ENCODE measurements at places on chromosomes 4 and X.

DNA sequence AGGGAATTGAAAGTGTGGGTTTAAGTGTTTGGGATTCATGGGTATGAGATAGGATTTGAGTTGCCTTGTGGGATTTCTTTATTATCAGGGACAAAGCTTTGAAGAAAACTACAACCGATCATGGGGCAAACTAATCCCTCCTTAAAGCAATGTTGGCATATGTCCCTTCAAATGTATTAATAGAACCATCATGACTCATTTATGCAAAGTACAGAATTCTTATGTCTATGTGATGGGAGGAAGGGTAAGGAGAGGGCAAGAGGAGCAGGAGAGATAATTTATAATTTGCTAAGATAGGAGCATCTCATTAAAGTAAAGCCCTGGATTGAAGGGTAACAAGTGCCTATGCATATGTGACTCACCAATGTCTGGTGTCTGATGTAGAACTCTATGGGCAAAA lies 94.2 kb downstream of the PHEX start:
- DNase-seq = no peak

DNA sequence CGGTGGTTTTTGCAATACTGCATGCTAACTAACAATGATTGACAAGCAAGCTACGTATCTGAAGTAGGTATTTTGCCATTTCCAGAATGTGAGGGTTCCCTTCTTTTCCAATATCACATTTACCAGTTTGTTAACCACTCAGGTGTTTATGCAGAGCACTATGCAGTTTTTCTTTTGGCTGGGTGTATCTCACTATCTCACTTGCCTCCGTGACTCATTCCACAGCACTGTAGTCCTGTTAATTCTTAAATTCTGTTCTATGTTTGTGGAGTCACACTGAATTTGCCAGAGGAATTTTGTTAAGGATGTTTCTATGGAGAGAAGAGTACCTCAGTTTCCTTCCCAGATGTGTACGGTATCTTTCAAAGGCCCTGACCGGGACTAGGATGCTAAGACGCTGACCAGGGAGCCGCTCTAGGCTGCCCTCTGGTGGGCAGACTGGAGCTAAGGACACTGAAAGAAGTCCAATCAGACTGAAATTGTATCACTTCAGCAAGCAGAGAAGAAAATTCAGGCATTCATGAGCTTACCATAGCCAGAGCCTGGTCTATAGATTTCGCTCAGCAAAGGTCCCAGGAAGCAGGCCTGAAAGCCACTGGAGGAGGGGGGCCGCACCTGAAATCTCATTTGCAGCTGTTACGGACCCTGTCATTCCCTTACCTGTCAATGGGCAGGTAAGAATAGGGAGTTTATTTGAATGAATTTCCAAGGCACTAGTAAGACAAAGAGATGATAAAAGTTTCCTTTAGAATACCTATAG lies 388.4 kb upstream of the SPOCK3 start:
- peak; percentile 21 for DNase-seq

- DNase-seq = no peak
These were observed 87.9 kb downstream of the CRLF2 start for GRCh38 chrX:1124531-1124930.

DNA sequence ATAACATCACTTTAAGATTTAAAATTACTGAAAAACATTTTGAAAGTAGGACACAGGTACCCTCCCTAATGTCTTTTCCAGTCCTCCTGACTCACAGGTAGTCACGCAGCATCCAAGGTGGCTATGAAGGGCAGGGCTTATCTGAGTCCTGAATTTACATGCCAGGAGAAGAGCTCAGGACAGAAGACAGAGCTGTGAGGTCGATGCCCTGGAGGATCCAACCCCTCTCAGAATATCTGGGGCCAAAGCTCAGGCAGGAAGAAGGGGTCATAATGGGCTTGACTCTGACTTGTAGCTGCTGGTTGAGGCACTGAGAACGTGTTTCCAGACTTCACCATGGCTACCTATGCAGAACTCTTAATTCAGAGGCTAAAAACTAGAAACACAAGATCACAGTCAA lies 177.5 kb downstream of the AASDH start:
- no peak for DNase-seq

DNA sequence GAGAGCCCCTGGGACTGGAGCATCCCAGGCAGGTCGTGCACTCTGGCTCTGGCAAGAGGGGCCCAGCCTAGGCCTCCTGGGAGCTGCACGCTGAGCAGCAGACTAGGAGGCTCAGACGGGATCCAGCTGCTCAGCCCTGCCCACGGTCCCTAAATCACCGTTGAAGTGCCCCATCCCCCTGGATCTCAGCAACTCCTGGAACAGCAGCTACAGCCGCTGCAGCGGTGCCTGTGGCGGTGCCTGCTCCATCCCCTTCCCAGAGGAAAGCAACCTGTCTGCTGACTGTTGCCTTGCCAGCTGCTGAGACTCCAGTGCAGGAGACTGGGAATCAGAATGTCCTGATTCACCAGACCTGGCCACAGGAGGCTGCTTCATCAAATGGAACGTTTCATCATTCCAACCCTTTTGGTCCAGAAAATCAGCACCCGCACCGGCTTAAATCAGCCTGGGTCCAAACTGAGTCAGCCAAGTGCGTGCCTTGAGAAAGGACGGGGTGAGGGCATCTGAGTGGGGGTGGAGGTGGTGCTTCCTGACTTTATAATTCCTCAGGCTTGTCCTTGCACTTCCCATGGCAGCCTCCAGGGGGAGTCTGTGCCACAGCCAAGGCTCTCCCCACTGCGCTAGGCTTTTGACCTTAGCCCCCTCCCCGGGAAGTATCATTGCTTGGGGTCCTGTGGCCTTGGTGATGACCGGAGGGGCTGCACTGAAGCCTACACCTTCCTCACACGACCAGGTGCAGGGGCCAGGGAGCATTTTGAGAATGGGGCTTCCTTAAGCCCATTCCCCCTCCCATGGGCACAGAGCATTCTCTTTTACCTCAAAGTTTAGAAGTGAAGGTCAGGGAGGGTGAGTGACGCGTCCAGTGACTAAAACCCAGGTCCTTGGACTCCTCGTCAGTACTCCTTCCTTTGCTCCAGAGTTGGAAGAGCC lies 6.5 kb downstream of the ZNF185 start:
- no peak for DNase-seq

- no peak for DNase-seq
These were observed 452.1 kb downstream of the STPG2 start for GRCh38 chr4:97691111-97691605.

GRCh38 chr4:153729895-153730294 lies 29.9 kb downstream of the RNF175 start:
- DNase-seq = no peak

Measured in thymus (tissue), 14 donors.